Posterior vena cava (tissue), 2 donors: ENCODE measurements at places on chromosomes 7 and 10. TPM values are rescaled to one million over a fixed set of nuclear protein-coding genes. Genes with fewer than 3 reads are reported as not detected.

DNA sequence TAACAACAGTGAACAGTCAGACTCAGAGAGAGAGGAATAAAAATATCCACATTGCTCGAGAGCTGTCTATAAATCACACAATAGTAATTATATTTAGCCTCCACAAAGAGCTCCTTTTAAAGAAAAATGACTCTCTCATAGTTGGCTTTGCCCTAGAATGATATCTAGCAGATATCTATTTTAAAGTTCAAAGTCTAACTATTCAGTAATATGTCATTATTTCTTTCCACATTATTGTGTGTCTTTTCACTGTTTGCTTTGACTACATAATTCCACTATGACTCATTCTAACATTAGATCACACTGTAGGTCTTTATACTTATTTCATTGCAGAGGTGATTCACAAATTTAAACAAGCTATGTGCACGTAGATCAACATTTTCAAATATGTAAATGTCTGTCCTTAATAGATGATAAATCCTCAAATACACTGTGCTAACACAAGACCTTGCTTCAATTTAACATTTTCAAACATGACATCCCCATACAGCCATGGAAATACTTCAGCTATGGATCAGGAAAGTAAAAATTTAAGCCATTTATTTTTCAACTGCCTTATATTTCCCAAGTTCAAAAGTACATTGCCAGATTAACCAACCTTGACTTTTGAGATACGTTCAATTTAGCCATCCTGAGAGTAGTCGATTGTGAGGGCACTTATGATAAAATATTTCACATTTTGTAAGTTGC, 99.9 kb upstream of the AKR1E2 start:
- no peak for DNase-seq

- DNase-seq, result no peak
Observed at GRCh38 chr10:127535802-127536515, 13.2 kb upstream of the NPS start.

GRCh38 chr10:51607463-51607835, 91.9 kb downstream of the CSTF2T start:
- no peak for DNase-seq

Gene ZP3
- 0.43 TPM for total RNA-seq

Gene MSS51
- 2.1 TPM for total RNA-seq

DNA sequence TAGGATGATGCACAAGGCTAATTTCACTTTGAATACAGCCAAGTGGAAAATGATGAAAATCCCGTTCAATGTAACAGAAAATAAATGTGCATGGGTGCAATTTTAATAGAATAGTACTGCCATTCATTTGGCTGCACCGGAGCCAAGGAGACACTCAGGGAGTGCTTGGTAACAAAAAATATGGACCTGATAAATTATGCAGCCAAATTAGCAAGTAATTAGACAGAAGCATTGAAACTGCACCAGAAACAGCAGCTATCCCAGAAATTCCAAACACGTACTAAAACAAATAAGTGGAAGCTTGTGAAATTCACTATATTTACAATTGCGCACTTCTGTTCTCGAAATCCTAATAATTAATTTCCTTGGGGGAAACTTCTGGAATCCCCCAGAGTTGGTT, 31.5 kb downstream of the ST8SIA6 start:
- no peak for DNase-seq

DNA sequence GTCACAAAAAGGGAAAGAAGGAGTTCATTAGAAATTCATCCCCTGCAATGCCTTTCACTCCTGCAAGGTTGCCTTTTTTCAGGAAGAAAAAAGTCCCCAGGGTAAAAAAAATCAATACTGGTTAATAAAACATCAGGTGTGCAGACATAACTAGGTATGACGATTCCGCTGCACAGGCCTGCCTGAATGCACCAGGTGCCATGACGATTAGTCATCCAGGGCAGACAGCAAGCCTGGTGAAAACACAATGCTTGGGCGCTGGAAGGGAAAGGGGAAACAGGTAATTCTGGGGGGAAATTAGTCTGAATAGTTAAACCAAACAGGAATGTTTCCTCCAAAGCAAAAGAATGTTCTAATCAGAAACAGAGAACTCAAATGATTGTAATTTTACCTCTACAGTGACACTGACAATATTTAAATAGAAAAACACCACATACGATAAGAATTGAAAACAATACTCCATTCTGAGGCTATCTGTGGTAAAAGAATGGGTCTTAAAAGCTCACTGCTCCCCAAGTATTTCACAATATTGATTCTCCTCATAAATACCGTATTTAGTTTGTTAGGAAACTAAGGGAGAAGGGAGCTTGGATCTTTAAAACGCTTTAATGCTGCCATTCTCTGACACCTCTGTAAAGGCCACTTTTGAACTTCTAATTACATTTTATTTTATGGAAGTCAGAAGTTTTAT, 45.2 kb downstream of the VPS41 start:
- no peak for DNase-seq

DNA sequence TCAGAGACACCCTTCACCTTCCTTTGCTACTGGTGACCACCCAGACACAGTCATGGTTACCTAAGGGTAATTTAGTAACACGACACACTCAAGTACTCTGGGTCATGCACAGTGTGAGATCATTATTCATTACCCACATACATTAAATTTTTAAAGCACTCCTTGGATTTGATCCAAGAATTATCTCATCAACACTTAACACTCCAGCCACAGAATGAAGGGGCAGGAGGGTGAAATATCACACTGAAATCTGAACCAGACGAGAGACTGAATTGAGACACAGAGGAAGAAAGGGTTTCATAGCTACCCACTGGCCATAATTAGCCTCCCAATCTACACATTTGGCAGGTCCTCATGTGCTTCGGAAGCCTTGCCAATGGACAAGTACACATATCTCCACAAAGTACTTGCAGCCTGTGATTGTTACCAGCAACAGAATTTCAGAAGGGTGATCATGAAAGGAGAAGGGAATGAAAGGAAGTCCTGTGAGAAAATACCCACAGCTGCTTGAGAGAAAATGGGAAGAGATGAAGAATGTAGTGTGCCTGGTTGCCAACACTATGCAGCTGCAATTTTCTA, 189.3 kb downstream of the POLR1F start:
- no peak for DNase-seq

Gene RNF148
- total RNA-seq, result 1.2 TPM

DNA sequence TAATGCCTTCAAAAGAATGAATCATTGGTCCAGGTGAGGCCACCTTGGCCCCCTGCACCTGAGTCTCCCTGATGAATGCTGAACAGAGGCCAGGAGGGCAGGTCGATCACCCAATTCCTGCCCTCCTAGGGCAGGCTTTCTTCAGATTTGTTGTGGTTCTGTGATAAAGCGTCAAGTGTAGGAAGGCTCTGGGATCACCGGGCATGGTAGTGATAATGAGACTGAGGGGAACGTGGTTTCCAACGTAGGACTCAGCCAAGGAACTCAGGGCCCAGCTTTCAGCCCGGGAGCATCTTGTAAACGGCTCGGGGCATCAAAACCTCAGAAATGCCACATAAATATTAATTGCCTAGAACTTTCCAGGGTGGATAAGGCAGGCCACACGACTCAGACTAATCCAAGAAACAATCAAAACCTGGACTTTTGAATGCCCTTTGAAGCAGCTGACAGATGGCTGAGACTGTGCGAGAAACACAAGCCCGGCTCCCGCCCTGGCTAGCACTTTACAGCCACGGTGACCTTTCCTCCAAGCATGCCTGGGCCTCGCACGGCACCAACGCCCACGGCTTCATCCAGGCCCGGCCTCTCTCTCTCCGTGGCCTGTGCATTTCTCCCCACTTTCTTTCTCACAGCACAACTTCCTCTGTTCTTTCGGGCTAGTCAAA, 239.3 kb upstream of the GRB10 start:
- no peak for DNase-seq

GRCh38 chr7:47480576-47481538, 101.1 kb downstream of the TNS3 start:
- peak; percentile 67 for DNase-seq

DNA sequence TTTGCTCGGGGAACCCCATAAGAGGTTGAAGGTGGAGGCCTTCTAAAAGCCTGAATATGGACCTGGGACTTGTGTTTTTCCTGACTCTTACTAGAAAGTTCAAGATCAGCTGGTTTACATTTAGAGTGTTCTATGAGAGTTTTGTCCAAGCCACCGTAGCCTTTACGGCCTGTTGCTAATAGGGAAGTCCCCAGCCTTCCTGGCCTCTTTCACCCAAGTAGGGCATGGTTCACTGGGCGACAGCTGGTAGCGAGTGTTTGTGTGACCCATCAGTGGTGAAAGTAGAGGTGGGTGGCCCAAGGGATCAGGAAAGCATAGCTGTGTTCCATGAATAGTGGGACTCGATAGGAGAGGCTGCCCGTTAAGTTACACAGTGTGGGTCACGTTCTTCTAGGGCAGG, 60.1 kb downstream of the RABGEF1 start:
- no peak for DNase-seq

Gene RGR
- total RNA-seq, result not detected

Gene CPVL
- 44.9 TPM for total RNA-seq

- DNase-seq, result no peak
Observed at GRCh38 chr10:123912871-123913270, 21.3 kb upstream of the CPXM2 start.

Gene SPDYE6
- total RNA-seq, result not detected

Gene SLC35G1
- total RNA-seq, result 3.1 TPM

Gene FRAT1
- 4.2 TPM for total RNA-seq

Gene ITPRID1
- total RNA-seq, result not detected

DNA sequence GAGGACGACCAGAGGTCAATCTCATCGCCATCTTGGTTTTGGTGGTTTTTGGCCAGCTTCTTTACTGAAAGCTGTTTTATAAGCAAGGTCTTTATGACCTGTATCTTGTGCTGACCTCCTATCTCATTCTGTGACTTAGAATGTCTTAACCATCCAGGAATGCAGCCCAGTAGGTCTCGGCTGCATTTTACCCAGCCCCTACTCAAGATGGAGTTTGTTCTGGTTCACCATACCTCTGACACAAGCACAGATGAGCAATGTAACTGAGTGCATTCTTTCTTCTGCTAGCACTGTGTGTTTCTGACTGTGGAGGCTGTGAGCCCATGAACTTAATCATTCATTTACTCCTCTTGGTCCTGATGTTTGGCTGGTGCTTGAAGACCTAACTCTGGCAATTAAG, 794.5 kb upstream of the CELF2 start:
- no peak for DNase-seq

DNA sequence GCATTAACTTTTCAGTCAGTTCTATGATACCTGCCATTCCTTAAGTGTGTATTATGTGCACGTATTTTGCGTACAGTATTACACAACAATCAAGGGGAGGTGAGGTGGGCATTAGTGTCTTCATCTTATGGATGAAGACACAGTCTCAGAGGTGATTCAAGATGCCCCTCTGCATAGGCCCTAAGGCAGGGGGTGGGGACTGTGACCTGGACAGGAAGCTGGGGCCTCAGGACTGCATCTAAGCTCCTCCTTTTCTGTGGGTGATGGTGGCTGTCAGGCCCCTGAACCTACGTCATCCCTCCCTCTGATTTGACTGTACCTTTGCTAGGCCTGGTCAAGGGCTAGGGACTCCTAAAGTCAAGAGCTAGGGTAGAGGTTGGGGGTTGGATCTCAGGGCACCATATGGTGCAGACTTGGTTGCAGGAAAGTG, 38.9 kb downstream of the HK1 start:
- no peak for DNase-seq

DNA sequence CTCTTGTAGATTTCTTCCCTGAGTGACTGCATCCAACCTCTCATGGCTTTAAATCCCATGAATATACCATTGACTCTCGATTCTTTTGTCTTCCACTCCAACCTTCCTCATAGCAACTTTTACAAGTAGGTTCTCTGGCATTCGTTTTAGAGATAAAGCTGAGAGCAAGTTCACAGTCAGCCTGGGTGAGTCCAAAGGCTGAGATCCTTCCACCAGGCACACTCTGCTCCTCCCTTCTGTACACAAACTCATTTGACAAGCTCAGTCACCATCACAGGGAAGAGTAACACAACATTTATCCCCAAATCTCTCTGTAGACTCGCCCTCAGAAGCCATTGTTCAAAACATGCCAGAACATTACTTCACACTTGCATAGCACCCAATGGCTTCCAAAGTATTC, 10.9 kb downstream of the CTTNBP2 start:
- no peak for DNase-seq

DNA sequence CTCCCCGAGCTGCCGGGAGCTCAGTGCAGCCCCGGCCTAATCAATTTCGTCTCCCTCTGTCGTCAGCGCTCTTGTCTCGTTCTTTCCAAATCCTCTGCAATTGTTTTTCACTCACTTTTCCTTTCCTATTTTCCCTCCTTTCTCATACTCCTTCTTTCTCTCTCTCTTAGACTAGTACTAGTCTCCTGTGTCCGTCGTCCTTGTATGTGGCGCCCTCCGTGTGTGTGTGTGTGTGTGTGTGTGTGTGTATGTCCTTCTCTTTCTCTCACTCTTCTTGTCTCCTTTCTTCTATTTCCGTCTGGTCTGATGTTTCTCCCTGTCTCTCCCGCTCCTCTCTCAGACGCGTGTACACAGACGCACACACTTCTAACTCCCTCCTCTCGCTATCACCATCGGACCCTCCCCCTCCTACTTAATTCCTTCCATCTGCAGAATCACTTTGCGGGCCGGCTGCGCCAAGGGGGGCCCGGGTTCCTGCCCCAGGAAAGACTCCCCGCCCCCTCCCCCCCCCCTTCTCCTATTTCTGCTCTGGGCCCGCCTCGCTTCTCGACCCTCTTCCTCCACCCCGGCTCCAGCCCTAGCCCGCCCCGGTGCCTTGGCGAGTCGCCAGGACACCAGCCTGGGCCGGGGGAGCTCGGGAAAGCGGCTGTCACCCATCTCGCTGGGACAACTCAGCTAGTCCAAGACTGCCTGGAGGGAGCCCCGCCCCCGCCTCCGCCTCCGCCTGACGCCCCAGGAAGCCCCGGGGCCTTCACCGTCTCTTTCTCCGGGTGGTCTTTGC, 743 bp upstream of the ZCCHC24 start:
- DNase-seq, result peak; percentile 89

Gene NSUN6
- 10.1 TPM for total RNA-seq

Gene METTL2B
- total RNA-seq, result 22.0 TPM

GRCh38 chr7:151012031-151012692, 12.1 kb downstream of the ATG9B start:
- DNase-seq, result no peak

DNA sequence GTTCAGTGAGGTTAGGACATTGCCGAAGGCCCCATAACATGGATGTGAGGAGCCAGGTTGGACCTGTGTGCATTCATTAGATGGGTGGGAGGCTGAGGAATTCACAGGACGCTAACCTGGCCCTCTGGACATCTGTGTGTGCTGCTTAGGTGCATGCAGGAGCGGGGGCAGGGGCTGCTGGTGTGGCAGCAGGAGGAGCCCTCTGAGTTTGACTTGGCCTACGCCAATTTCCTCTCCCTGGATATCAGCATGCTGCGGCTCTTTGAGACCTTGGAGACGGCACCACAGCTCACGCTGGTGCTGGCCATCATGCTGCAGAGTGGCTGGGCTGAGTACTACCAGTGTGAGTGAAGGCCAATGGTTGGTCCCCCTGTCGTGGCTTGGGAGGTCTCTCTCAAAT, 34.5 kb upstream of the MMD2 start:
- no peak for DNase-seq

Gene ASB10
- total RNA-seq, result not detected

- DNase-seq, result no peak
Observed at GRCh38 chr7:134692344-134692705, 45.7 kb downstream of the BPGM start.

- no peak for DNase-seq
Observed at GRCh38 chr7:114789161-114789560, 132.7 kb upstream of the MDFIC start.

GRCh38 chr7:126185959-126186580, 1066.7 kb downstream of the GRM8 start:
- peak; percentile 48 for DNase-seq

Gene CPA1
- 0.79 TPM for total RNA-seq
